ENCODE measurements at places on chromosomes 5 and 9. TPM values are rescaled to one million over a fixed set of nuclear protein-coding genes. Genes with fewer than 3 reads are reported as not detected.

Gene DDX4
- total RNA-seq: not detected

DNA sequence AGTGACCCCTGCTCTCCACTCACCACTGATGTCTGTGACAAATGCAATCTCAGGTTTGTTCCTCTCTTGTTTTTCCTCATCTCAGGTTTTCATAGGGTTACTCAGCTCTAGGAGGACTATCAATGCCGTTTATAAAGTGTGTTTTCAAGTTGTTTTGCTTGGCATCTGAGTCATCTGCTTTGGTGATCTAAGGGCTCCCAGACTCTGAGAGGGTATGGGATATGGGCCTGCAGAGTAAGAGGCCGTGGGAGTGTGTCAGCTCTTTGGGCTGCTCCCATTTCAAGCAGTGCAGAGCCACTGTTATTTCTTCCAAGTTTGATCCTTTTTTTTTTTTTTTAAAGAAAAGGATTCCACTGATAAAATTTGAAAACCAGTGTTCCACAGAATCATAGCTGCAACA lies 46.3 kb downstream of the NNT start:
- H3K27me3 ChIP-seq: no peaks in the 10 kb centered on the region
- H3K4me1 ChIP-seq: no peaks in the 10 kb centered on the region
- H3K4me3 ChIP-seq: no peak overlapping the region
- no peak for DNase-seq
- H3K27ac ChIP-seq: no peak overlapping the region

GRCh38 chr5:15993919-15994318 lies 185.7 kb downstream of the MARCHF11 start:
- H3K27me3 ChIP-seq: no peaks in the 10 kb centered on the region
- no peak for DNase-seq
- H3K27ac ChIP-seq: no peak overlapping the region
- no peak overlapping the region for H3K4me3 ChIP-seq
- H3K4me1 ChIP-seq: no peaks in the 10 kb centered on the region

GRCh38 chr5:35195472-35195852 lies 34.8 kb downstream of the PRLR start:
- H3K4me3 ChIP-seq: no peak overlapping the region
- DNase-seq: no peak
- H3K4me1 ChIP-seq: no peaks in the 10 kb centered on the region
- H3K36me3 ChIP-seq: no peaks in the 10 kb centered on the region

GRCh38 chr9:132249123-132249522 lies 87.3 kb downstream of the NTNG2 start:
- no peak for DNase-seq
- no peak overlapping the region for H3K27ac ChIP-seq
- H3K27me3 ChIP-seq: peaks cover 26% of the 10 kb centered on the region
- H3K4me3 ChIP-seq: no peak overlapping the region

All from Calu3 (cell line).